ENCODE measurements at places on chromosomes 12 and 14. TPM values are rescaled to one million over a fixed set of nuclear protein-coding genes. Genes with fewer than 3 reads are reported as not detected.
A peak's percentile ranks its signal among the peaks of the same experiment; 100 is the strongest.

DNA sequence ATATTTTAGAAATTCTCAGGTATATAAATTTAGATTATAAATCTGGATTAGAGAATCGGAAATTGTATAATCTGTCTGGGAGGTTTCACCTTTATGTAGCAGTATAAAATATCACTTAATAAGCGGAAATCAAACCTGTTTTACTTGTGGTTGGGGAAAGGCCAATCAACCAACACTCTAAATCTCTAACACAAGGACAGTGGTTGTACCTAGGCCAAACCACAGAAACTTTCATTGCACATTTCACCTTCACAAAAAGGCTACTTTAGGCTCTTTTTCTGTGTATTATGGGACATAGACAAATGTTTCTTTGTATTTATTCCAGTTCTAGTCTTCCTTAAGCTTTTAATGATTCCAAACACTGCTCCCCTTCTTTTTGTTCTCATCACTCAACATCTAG lies 19.8 kb downstream of the ERH start:
- DNase-seq, result no peak

GRCh38 chr14:23481362-23481970 lies 12.0 kb downstream of the NGDN start:
- no peak for DNase-seq

DNA sequence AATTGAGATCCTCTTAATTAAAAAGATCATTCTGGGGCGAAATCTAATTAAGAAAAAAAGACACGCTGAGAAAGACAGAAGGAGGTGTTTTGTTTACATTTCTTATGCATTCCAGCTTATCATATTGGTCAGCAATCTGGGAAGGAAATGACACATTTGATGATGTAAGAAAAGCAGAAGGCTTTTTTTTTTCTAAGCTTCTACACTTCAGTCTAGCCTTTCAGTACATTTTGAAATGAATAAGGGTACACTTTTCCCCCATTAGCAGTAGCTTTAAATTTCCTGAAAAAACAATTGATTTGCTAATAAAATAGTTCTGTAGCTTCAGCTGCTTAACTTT lies 5.9 kb upstream of the GSC start:
- no peak for DNase-seq

DNA sequence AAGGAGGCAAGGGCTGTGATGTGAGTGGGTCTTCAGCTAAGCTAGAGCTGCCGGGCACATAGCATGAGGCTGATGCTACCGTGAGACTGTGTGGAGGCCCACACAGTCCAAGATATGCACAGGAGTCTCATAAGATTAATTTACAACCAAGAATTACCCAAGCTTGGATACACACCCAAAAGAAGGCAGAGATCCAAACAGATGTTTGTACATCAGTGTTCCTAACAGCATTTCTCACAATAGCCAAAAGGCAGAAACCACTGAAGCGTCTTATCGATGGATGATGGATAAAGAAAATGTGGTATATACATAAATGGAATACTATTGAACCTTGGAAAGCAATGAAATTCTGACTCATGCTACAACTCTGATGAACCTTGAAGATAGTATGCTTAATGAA lies 40.8 kb upstream of the RIC8B start:
- no peak for DNase-seq

GRCh38 chr14:59359431-59360124 lies 105.6 kb downstream of the GPR135 start:
- DNase-seq, result no peak

DNA sequence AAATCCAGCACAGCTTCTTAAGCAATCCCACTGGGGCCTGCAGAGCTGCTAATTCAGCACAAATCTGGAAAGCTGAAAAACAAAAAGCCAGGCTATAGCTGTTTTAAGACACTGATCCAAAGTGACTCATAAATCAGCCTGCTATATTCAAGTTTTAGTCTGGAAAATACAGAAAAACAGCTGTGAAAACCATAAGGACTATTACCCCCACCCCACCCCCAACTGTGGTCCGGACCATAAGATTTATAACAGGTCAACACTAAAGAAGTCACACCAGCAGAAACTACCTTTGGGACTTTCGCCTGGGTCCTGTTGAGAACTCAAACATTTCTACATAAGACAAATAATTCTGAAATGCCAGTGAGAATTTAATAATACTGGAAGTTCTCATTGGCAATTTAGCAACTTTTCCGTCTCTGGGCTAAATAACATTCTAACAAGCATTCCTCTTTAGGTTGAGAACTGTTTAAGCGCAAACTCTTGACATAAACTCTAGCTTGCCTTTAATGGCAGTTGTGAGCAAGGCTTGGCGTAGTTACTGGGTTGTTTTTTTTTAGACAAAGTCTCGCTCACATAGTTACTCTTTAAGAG lies 3.3 kb downstream of the LRIG3 start:
- no peak for DNase-seq

- DNase-seq, result peak; percentile 90
These were observed 576 bp downstream of the SYNE3 start for GRCh38 chr14:95515596-95516552.

- no peak for DNase-seq
These were observed 32.3 kb downstream of the RIMBP2 start for GRCh38 chr12:130683811-130684210.

DNA sequence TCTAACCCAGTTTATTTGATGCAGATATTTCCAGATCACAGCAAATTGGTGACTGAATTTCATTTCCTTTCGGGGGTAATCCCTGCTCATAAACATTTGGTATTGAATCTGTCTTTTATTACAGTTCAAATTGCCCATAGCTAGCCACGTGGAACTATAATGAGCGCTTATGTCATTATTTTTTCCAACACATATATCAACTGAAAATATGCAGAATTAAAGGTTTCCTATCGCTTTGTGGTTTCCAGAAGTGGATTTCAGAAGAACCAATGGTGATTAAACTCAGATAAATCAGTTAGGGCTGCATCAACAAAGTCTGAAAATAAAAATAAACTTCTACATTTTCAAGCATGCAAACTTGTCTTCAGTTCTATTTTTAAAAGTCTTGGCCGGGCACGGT lies 111.9 kb downstream of the PIK3C2G start:
- DNase-seq, result no peak

- DNase-seq, result peak; percentile 59
These were observed 11.5 kb downstream of the XRCC3 start for GRCh38 chr14:103703433-103704385.

- DNase-seq, result no peak
These were observed 51.2 kb downstream of the SINHCAF start for GRCh38 chr12:31274520-31275300.

DNA sequence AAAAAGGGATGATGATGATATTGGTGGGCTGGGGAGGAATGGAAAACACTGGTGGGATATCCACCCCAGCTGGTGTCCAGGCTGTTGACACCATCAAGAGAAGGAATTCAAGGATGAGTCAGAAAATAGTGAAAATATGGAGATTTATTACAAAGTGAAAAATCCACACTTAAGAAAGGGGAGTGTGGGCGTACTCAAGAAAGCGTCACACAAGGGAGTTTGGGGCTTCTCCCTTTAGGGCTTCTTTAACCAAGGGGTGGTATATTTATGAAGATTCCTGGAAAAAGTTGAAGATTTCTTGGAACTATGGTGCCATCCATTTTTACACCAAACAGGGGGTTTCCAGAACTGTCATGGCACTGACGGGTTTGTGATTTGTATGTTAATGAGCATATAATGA lies 63.1 kb upstream of the ARID2 start:
- DNase-seq, result no peak

GRCh38 chr12:66210840-66211239 lies 21.8 kb downstream of the IRAK3 start:
- DNase-seq, result no peak

DNA sequence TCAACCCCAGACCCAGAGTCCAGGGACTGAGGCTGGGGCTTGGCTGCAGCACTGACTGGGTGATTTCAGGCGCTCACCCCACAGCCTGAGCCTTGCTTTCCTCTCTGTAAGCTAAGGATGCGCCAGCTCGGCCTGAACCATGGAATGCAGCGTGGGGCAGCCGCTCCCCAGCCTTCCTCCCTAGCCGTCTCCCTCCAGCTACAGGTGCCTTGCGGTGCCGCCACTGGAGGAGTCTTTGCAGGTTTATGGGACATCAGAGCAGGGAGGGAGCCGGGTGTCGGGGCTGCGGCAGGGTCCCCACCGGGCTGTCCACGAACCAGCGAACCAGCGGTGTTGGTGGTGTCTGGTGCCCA lies 19.4 kb downstream of the PPP2R5C start:
- DNase-seq, result no peak

DNA sequence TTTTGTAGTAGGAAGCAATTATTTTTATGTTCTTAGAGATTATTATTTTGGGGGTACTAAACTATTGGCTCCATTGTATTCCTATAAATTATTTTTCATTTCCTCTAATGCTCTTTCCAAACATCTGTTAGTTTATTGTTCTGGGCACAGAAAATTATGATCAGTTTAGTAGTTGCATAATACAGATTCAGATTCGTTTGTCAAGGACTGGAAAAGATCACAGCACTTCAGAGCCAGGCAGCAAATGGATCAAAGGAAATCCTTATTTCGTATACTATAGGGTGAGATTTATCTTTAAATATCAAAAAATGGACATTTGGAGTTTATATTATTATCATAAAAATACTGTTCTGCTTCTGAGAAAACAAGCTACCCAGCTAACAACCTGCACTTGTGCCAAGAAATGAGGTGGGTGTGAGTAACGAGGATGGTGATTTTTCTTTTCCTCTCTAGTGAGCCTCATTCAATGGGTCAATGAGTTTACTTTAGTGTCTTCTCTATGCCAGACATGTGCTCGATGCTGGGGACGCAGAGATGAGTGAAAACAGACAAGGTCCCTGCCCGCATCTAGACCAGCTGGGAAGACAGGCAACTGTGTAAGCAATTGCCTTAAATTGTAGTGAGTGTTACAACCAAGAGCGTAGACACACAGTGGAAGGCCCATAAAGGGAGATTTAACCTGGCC lies 208.6 kb upstream of the PLXNC1 start:
- no peak for DNase-seq

DNA sequence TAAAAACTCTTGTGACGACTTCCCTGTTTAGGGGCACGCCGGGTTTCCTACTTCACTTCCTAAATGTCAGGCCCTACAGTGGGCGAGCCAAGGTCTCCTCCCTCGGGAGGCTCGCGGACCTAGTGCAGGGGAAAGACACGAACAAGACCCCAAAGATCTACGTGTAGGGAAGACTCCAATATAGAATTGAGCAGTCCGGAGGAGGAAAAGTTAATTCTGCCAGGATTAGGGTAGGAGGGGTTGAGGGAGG lies 564 bp downstream of the ATXN3 start:
- DNase-seq, result peak; percentile 88

DNA sequence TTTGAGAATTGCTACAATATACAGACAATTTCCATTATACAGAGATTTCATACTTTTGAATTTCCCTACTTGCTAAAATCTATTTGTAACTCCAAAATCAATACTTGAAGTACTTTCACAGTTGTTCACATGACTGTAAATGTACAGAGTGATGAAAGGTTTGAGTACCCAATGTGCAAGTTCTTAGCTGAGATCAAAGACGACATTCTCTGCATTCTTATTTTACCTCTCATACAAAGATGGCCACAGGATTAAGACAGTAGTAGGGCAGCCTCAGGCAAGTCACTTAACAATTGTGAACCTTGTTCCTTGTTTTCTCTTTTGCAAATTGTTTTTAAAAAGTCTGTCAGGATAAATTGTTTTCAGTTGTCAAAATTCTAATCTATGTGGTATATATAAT lies 255.9 kb upstream of the KITLG start:
- no peak for DNase-seq

GRCh38 chr12:122123051-122123760 lies 44.6 kb downstream of the MLXIP start:
- DNase-seq, result no peak

- no peak for DNase-seq
These were observed 33.9 kb downstream of the TMEM19 start for GRCh38 chr12:71719647-71720370.

DNA sequence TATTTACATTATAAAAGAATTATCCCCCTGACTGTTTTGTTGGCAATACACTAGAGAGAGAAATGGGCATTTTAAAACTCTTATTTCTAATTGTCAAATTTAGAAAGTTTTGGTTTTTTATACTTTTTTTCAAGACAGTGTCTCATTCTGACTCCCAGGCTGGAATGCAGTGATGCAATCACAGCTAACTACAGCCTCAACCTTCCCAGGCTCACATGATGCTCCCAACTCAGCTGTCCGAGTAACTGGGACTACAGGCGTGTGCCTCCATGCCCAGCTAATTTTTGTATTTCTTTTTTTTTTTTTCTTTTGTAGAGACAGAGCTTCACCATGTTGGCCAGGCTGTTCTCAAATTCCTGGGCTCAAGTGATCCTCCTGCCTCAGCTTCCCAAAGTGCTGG lies 8.3 kb upstream of the OR11H6 start:
- no peak for DNase-seq

- no peak for DNase-seq
These were observed 1539.5 kb upstream of the TMEM132C start for GRCh38 chr12:126727218-126728075.

GRCh38 chr12:6387541-6387940 lies 3.6 kb downstream of the LTBR start:
- DNase-seq, result no peak

- peak; percentile 90 for DNase-seq
These were observed 4.8 kb downstream of the IFFO1 start for GRCh38 chr12:6551063-6551461.

- DNase-seq, result no peak
These were observed 260.7 kb downstream of the SSPN start for GRCh38 chr12:26455936-26456574.

- no peak for DNase-seq
These were observed 70.6 kb downstream of the IFT43 start for GRCh38 chr14:76056128-76056527.

- DNase-seq, result no peak
These were observed 4.3 kb upstream of the LRTM2 start for GRCh38 chr12:1815814-1816729.

DNA sequence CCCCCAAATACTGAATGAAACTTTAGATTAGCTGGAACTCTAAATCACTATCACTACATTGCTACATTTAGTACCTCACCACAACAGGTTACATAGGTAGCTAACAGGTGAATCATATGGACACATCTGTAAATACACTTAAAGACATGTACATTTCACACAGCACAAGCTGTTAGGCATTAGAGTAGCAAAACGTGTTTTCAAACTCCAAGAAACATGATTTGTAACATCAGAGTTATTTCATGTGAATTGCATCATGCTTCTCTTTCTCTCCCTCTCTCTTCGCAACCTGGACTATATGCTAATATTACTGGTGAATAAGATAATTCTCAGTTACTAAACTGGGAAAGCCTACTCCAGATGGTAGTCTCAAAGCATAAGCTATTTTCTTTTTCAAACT lies 4.3 kb downstream of the SEL1L start:
- no peak for DNase-seq

GRCh38 chr12:23760495-23760894 lies 189.0 kb downstream of the SOX5 start:
- no peak for DNase-seq

- DNase-seq, result no peak
These were observed 913.9 kb upstream of the SEL1L start for GRCh38 chr14:82447586-82447985.

NPFF gene
- total RNA-seq, result not detected

FOXN4 gene
- not detected for total RNA-seq

PRKCH gene
- 16.4 TPM for total RNA-seq

PUS7L gene
- 3.5 TPM for total RNA-seq

HOXC5 gene
- not detected for total RNA-seq

OTOGL gene
- total RNA-seq, result 0.38 TPM

C12orf54 gene
- total RNA-seq, result not detected

PLA2G1B gene
- not detected for total RNA-seq

GRIP1 gene
- total RNA-seq, result 5.4 TPM

KRT82 gene
- total RNA-seq, result not detected

ETFBKMT gene
- total RNA-seq, result 6.4 TPM

MORN3 gene
- 0.11 TPM for total RNA-seq

AMDHD1 gene
- 0.49 TPM for total RNA-seq

RSRC2 gene
- total RNA-seq, result 32.8 TPM

IL22 gene
- total RNA-seq, result not detected

INHBE gene
- not detected for total RNA-seq

TBC1D30 gene
- total RNA-seq, result 0.35 TPM
